Inflammatory macrophage (primary cell): ENCODE measurements at places on chromosomes 2 and 18.
A peak's percentile ranks its signal among the peaks of the same experiment; 100 is the strongest.

DNA sequence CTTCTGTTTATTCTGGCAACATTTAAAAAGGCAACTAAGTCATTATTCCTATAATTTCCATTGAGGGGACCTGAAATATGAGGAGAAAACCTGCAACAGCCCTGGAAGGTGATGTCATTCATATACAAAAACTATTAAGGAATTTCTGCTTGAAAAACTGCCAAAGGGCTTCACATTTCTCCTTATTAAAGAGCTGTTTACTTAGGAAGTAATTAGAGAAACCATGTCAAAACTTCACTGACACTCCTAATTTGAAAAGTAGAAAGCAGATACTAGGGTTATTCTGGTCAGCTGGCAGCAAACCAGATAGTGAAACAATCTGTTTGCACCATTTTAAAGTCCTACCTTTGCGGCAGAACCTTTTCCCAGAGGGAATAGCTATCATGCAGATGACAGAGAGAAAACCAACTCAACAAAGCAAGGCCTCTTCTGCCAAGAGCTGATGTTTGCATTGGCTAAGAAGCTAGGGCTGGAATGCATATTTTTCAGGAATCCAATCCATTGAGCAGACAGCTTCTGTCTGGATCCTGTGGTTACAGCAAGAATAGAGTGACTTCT, 592.2 kb upstream of the SYT4 start:
- DNase-seq: no peak

DNA sequence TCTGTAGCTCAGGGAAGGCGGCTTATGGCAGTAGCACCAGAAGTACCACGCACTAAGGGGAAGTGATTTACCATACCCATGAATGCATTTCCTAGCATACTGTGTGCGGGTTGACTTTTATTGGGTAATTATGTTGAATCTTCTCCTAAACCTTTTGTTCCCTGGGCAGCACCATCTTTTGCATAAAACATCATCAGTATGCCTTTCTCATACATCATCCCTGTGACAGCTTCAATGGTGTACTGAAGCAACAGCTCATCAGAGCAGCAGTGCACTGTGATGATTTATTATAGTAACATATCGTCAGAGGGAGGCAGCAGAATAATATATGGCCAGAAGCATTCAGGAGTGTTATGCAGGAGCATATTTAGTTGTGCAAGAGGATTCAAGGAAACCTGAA, 204.9 kb downstream of the CDH7 start:
- no peak for DNase-seq

DNA sequence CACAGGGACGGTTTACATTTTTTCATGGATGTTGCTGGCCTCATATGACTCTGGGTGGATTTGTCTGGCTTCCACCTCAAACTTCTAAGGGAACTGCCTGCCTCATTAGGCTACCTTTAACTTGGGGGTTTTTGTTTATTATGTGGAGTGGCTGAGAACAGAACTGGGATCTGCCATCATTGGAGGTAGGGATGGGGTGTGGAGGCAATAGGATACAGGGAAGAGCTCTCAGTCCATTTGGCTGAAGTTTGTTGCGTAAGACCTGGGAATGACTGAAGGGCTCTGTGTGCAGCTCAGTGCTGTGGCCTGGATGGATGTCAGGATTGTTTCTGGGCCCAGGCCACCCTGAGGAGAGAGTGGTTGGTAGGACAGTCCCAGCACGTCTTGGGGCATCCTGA, 31.2 kb downstream of the ASB1 start:
- no peak for DNase-seq

GRCh38 chr2:86045541-86045940, 60.1 kb downstream of the POLR1A start:
- DNase-seq: no peak

- DNase-seq: peak; percentile 26
Observed at GRCh38 chr2:119367472-119368099, 809 bp downstream of the DBI start.
